ENCODE measurements at places on chromosomes 1 and 21.

GRCh38 chr1:77605246-77606026 is 77.0 kb downstream of the ZZZ3 start:
- DNase-seq: no peak

DNA sequence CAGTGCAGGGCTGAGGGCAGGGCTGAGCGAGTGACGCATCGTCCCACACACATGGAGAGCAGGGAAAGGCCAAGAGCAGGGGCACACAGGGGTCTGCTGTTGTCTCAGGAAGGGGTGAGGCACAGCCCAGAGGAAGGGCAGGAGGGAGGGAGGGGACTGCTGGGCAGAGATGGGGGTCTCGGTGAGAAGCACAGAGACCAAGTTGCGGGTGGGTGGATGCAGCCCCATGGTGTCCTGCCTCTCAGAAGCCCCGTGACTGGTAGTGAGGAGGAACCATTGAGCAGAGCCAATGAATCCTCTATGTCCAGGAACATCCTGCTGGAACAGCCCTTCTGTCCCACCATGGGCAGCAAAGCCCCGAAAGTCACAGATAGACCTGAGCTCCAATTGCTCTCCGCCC is 17.8 kb downstream of the C1orf198 start:
- no peak for DNase-seq

DNA sequence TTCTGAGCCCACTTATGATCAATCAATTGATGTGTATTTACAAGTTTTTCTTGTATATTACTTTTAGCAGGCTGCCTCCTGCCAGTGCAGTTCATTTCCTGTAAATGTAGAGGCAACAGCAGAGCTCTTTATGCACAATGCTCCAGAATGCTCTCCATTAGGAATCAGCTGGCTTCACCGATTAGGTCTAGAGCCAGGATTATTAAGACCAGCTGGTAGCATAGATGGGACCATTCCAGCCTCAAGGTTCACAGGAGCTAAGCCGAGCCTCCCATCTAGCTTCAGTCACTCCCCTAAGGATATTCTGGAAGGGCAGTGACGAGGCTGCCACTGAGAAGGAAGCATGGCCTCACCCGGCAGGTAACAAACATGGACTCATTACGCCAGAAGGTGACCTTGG is 36.8 kb downstream of the DHRS3 start:
- DNase-seq: no peak

GRCh38 chr1:97243973-97244560 is 522.5 kb downstream of the PTBP2 start:
- DNase-seq: no peak

DNA sequence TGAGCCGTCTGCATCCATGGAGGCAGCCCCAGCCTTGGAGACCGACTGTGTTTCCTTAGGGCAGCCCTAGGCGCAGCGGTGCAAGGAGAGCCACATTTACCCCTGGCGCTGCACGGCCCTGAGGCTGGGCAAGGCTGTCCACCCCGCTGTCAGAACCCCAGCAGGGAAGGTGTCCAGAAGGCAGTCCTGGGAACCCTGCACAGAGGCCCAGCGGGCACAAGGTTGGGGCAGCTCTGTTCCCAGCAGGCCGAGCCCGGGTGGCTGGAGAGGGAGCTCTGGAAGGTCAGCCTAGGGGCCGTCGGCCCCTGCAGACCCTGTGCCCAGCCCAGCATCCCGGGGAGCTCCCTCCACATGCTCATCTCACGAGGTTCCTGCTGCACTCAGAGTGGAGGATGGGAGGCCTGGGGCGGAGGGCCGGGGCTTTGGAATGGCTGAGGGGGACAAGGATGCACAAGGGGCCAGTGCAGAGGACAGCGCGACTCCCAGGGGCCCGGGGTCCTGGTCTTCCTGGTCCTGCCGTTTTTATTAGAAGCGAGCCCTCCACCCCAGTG is 19.9 kb upstream of the SAMD11 start:
- no peak for DNase-seq

DNA sequence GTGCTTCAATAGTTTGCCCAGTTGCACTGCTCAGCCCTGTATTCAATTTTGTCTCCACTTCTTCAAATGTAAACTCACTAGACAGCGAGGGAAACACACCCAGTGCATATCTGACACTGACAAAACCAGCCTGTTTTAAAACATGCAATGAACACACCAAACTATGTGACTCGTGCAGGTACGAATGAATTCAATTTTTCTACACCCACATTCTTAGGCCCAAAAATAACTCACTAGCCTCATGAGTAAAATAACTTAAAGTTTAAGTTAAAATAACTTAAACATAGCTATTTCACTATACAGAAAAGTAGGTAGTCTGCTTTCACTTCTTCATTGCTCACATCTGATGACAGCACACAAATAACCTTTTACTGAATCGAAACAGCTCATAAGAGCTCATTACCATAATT is 21.1 kb downstream of the TTC13 start:
- no peak for DNase-seq

DNA sequence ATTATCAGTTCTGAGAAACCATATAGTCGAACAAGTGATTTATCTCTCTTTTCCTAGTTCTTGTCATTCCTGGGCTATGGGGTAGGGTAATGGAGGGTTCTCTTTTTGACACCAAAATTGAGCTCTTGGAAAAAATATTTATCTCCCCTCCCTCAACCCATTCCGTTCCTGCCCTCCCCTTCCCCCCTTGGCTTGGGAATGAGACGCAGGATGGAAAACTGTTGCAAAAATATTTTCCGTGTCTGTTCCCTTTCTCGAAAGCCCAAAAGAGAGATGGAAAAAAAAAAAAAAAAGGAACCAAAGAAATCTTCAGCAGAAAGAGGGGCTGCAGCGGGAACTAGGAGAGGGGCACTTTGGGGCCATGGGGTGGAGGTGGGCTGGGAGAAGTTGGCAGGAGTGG is 766 bp downstream of the ATP2B4 start:
- no peak for DNase-seq

DNA sequence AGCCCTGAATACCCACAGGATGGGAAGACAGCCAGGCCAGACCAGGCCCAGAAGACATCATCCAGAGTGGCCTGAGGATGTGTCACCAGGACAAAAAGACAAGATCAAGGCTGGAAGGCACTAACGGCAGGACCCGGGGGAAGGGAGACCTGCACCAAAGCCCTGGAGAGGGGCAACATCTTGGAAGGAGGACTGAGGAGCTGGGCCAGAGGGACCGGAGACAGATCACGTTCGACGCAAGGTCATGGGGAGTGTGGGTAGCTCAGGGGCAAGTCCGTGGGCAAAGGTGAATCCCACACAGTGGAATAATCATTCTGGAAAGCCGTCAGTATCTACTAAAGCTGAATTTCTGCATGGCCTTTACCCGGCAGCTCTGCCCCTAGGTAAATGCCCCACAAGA is 478.6 kb downstream of the MATN1 start:
- DNase-seq: no peak

DNA sequence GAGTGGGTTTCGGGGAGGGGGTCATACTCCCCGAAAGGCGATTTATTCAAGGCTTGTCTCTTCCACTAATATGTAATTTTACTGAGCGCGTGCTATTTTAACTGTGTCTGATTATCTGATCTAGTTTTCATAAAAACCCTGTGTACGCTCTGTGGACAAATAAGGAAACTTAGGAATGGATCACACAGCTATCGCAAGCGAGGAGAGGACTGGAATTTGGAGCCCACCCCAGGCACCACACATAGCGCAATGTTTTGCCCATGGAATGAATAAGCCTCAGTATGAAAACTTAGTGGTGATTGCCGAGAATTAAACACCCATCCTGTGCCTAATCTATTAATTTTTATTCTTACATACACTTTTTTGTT is 9.8 kb upstream of the RAB42 start:
- DNase-seq: no peak

GRCh38 chr1:86774305-86775295 is 70.2 kb downstream of the SH3GLB1 start:
- DNase-seq: peak; percentile 70

- DNase-seq: no peak
Observed at GRCh38 chr1:178275553-178275952, 181.6 kb downstream of the RASAL2 start.

- DNase-seq: no peak
Observed at GRCh38 chr1:94799206-94799605, 21.0 kb upstream of the SLC44A3 start.

GRCh38 chr1:161986328-161986727 is 37.3 kb downstream of the OLFML2B start:
- DNase-seq: no peak

GRCh38 chr1:190633488-190633887 is 155.8 kb upstream of the BRINP3 start:
- no peak for DNase-seq

GRCh38 chr21:15687208-15687607 is 42.6 kb upstream of the USP25 start:
- DNase-seq: no peak

DNA sequence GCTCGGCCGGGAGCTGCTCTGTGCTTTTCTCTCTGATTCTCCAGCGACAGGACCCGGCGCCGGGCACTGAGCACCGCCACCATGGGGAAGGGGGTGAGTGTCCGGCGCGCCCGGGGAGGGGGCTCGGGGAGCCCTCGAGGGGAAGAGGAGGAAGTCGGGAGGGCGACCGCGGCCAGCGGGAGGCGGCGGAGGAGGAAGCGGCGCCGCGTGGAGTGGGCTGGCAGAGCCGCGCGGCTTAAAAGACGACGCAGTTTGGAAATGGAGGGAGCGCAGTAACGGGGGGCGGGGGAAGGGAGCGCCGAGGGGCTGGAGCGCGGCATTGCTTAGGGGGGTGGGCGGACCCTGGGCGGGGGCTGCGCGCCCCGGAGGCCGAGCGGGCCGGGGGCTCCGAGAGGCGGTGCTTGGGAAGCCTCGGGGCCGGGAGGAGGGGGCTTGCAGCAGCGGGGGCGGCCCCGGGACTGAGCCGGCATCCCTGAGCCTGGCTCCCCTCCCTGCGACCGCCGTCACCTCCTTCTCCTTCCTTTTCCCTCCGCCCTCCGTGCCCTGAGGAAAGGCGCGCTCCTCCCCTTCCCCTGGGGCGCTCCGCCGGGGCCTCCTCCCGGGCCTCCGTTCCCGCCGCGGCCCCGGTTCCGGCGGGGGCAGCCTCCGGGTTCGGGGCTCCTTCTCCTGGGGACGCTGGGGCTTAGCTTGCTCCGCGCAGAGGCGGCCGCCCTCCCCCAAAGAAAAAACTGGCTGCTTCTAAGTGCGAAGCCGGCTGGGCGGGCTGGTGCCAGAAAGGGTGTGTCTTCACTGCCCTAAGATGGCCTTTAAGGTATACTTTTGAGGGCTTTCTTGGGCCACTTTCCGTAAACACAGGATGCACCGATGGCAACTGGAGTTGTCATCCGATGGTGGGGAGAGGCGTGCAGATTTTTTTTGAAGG is 648 bp downstream of the ATP1A1 start:
- DNase-seq: peak; percentile 76

DNA sequence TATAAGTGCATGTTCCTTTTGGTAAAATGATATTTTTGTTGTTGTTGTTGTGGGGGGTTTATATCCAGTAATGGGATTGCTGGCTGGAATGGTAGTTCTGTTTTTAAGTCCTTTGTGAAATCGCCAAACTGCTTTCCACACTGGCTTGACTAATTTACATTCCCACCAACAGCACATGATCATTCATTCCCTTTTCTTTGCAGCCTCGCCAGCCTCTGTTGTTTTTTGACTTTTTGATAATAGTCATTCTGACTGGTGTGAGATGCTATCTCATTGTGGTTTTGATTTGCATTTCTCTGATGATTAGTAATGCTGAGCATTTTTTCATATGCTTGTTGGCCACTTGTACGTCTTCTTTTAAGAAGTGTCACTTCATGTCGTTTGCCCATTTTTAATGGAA is 188.5 kb upstream of the CHRM3 start:
- no peak for DNase-seq
